ENCODE measurements at places on chromosomes 2 and 18.

- DNase-seq = no peak
Measured at GRCh38 chr2:54605836-54606235, 117.6 kb upstream of the EML6 start.

DNA sequence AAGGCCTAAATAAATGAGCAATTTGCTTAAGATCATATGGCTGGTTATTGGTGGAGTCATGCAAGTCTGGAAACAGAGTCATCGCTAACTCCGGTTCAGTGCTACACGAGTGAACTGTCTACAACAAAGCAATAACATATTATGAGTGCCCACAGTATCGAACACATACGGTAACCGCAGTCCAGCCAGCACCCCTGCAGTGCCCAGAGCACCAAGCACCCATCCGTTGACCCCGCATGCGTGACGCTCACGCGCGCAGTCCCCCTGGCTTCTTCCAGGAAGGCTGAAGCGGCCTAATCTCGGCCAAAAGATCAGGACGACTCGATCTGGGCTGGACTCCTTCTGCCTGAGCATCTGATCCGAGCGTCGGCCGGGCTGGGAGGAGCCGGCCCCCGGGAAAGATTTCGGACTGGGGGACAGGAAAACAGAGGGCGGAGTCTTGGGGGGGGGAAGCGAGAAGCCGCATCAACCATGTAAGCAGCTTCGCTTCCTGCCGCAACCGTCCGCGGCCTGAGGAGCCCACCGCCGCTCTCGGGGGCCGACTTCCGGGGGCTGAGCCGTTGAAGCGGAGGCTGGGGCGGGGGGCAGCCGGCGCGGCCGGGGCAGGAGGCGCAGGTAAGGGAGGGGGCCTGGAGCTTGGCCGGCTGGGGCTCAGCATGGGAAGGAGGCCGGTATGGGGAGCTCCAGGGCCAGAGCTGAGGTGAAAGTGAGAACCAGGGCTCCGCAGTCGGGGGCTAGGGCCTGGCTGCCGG, at the start of gene PIKFYVE:
Gene PIKFYVE (plus strand): TSS at position 455 of the 752 bp plus-strand sequence. CDS start 5,265 bp downstream, outside the sequence.
- DNase-seq = peak; percentile 99

DNA sequence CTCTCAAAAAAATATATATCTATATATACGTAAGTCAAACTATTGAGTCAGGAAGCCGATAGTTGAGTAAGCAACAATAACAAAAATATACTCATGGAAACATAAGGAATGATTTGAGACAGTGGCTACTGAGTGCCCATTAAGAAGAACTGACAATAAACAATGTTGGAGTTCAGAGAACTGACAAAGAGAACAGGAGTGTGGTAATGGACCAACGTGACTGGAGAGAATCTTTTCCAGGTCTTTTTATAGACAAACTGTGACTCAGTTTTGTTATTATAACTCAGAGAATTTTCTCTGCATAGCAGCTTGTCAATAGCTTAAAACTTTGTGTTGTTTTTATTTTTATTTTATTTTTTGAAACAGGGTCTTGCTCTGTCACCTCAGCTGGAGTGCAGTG, 4.6 kb upstream of the GALM start:
- no peak for DNase-seq

GRCh38 chr2:28166956-28167355, 225.7 kb upstream of the FOSL2 start:
- no peak for DNase-seq

DNA sequence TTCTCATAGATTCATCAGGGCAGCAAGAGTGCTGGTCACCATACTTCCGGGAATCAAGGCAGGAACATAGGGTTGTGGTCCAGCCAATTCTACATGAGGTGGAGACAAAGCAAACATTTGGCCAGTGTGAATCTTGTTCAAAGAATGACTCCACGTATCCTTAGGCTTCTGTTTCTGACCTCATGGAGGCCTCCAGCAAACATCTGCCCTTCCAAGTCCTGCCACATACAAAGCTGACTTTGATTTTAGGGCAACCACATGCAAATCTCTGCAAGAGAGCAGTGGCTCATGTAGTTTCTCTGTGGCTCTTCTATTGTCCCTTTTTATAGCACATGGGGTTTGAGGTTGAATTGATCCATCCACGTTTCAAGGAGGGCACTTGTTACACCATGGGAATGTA, 132.1 kb upstream of the MMADHC start:
- DNase-seq = no peak

GRCh38 chr18:40812981-40813515, 1142.0 kb upstream of the PIK3C3 start:
- DNase-seq = no peak

DNA sequence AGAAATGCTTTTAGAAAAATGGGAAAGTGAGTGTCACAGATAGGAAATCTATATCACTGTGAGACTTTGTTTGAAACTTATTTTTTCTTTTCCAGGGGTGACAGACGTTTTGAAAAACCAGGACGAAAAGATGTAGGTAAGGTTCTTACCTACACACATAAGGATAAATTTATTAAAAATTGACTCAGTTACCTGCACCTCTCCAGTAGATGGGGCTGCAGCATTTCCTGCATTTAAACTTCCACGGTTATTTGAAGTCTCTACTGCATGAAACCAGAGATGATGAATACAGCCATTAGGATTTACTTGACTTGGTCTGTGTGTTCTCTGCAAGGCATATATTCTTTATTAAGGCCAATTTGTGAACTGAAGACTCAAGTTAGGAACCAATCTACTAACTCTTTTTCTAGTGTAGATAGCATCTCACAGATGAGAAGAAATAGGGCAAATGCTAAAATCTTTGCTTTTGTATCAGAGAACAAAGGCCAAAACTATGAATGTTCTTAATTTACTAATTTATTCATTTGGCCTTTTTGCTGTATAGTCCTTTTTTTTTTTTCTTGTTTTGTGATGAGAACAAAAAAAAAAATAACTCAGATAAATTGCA, 15.0 kb downstream of the KCNJ13 start:
- peak; percentile 47 for DNase-seq

GRCh38 chr2:230660294-230661060, 52.2 kb upstream of the CAB39 start:
- no peak for DNase-seq

- peak; percentile 53 for DNase-seq
Measured at GRCh38 chr2:68357605-68358337, 7.3 kb upstream of the PLEK start.

DNA sequence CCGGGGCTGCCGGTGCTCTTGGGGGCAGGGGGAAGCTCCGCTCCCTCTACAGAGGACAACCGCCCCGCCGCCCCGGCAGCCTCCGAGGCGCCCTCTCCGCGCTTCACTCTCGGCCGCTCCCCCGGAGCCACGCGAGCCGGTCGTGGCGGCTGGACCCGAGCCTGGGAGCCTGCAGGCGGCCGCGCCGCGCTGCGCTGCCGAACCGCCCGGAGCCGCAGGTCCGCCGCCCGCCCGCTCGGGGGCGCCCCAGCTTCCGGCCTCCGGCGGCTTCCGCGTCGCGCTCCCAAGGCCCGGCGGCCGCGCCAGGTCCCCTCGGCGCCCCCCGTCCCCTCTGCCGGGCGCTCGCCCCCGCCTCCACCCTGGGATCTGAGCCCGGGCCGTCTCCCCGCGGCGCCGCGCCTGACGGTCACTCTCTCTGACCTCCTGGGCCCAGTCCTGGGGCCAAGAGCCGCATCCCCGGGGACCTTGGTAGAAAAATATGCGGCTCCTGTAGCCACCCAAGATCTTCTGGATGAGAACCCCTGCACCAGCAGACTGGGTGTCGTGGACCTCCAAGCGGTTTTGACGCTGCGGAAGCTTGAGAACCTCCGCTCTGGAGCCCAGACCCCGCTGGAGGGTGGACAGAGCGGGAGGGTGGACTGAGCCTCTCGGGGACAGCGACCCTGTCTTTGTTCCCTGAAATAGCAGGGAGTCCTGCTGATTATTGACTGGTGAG, 44.3 kb downstream of the SERTAD2 start:
- no peak for DNase-seq

DNA sequence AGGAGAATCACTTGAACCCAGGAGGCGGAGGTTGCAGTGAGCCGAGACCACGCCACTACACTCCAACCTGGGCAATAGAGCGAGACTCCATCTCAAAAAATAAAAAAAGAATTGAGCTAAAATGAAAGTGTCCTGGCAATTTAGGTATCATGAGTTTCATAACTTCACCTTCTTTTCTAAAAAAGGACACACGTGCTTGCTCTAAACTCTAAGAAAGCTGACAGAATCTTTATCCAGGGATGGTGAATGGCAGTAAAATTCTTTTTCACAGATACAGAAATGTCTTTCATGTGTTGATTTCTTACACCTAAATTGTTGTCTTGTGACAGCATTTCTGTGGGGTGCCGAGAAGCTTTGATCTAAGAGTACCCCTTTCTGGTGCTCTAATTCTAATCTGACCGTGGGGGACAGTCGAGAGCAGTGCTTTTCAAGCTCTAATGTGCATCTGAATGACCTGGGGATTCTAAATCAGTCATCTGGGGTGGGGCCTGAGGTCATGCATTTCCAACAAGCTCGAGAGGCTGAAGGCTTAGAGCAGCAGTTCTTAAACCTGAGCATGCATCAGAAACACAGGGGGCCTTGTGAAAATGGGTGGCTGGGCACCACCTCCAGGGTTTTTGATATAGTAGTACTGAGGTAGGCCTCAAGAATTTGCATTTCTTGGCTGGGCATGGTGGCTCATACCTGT, 42.1 kb upstream of the REL start:
- DNase-seq = no peak

- DNase-seq = no peak
Measured at GRCh38 chr2:42073739-42074503, 26.1 kb downstream of the PKDCC start.

DNA sequence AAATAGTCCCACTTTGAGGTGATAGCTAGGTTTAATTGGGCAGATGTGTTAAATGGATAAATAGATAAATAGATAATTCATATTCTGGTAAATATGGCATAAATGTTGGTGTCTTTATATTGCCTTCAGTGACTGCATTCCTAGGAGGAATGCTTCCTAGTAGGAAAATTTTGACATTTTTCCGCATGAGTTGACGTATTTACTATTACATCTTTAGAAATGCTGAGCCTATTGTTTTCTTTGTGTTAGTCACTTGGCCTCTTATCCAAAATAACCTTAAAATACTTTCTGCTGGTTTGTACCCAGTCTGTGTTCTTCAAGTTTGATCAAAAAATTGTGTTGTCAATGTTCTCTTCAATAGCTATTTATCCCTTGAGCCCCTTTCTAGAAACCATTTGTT, 495.6 kb upstream of the ZEB2 start:
- DNase-seq = no peak

All from cerebellar cortex (tissue), 1 donor.